Naive B cell (primary cell): ENCODE measurements at places on chromosomes 4 and X.

DNA sequence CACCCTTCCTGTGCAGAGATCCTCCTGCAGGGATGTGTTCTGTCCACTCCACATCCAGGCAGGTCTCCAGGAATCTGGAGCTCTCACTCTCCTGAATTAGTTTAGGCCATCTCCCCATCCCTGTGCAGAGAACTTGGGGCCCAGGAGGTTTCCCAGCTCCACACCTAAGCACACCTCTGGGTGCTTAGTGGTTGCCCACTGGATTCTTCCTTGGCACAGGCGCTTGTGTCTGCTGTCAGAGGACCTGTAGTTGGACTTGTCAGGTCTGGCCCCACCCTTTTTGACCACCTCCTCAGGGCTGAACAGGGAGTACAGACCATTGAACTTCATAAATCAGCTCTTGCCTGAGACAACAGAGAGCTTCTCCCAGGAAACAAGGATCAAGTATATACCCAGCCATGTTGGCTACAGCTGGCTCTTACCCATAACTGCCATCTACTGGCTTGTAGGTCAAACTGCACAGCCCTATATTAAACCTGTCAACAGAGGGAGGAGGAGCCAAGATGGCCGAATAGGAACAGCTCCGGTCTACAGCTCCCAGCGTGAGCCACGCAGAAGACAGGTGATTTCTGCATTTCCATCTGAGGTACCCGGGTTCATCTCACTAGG, 275.5 kb downstream of the PPARGC1A start:
- no peak for DNase-seq

- no peak for DNase-seq
These were observed 460.4 kb upstream of the BOD1L1 start for GRCh38 chr4:14087921-14088320.

GRCh38 chr4:172815499-172816164, 353.0 kb upstream of the GALNT7 start:
- DNase-seq = no peak

DNA sequence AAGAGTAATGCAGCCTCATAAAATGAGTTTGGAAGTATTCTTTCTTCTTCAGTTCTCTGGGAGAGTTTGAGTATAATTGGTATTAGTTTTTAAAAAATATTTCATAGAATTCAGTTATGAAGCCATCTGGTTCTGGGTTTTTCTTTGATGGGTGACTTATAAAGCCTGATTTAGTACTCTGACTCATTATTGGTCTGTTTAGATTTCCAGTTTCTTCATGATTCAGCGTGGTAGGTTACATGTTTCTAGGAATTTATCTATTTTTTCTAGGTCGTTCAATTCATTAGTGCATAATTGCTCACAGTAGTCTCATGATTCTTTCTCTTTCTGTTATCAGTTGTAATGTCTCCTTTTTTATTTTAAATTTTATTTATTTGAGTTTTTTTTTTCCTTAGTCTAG, 111.2 kb downstream of the CEP44 start:
- no peak for DNase-seq

DNA sequence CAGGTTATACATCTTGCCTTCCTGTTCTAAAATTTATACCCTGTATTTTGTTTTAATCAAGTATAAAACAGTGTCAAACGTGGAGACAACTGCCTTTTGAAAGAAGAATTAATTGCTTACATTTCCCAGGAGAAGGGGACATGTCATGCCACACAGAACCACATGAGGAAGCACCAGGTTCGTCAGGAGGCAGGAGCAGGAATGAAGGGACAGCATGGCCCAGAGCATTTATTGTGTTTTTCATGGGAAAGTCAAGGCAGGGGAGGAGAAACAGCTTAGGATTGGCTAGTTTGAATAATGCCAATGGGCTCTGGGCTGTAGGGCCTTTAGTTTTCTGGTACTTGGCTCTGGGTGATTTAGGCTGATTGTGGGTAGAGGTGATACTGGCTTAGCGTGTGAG, 203.7 kb downstream of the CFAP299 start:
- DNase-seq = no peak

DNA sequence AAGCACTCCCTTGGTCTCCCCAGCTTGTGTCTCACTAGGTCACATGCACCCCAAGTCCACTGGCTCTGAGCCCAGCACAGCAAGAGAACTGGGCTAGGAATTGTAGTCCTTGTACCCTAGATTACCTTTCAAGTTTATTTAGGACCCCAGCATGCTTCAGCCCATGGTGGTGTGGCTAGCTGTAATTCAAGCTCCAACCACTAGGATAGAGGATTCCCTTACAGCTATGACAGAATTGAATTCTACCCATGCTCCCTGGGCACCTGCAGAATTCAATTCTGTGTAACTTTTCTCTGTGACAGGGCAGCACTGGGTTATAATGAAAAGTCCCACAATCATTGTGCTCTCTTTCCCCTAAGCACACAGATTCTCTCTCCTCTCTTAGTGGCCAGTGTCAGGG, 253.8 kb upstream of the DMD start:
- DNase-seq = no peak
